Astrocyte of the spinal cord (primary cell): ENCODE measurements at places on chromosomes 4 and X.

GRCh38 chr4:43242606-43243005 lies 350.1 kb downstream of the GRXCR1 start:
- peak; percentile 12 for DNase-seq

DNA sequence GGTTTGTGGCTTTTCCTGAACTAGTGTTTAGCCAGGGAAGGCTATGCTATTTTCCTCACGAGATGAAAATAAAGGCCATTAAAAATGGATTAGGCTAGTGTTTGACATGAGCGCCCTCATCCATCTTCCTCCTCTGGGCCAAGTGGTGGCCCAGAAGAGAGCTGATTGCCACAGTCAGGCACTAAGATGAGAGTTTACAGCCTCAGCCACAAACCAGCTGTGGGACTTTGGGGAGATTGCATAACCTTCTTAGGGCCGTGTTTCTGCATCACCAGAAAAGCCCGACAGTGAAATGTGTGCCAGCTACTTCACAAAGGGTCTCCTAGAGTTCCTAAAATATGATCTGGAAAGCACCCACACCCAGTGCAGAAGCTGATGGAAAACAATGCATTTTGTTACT lies 42.3 kb upstream of the LNX1 start:
- no peak for DNase-seq

DNA sequence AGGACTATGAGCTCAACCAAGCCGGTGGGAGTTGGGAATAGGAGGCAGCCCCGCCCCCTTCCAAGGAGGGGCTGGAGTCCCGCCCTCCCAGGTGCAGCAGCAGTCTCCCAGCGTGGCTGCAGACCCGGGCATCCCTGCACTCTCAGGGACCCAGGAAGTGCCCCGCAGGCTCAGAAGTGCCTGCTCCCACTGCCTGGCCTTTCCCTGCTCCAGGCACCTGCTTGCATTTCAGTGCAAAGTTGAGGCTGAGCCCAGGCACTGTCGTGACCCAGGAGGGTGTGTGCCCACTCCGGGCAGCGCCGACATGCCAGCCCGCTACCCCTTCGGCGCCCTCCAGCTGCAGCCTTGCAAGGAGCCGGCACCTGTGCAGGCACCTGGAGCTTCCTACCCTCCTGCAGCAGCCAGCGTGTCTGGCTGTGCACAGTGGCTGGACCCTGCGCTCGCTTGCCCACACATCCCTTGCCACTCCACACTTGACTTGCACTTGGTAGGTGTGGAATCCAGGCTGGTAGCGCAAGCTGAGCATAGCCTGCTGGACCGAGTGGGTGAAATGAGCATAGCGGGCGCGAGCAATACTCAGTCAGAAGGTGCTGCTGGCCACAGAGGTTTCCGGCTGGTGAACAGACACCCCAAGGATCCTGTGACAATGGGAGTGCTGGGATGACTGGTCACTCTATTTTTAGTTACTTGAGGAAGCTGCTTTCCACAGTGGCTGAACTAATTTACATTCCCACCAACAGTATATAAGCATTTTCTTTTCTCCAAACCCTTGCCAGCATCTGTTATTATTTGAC lies 236.3 kb downstream of the PCDH10 start:
- DNase-seq: no peak

- peak; percentile 76 for DNase-seq
Observed at GRCh38 chr4:101865501-101866062, 75.1 kb downstream of the BANK1 start.

- no peak for DNase-seq
Observed at GRCh38 chrX:134633832-134634231, 24.4 kb downstream of the PLAC1 start.

DNA sequence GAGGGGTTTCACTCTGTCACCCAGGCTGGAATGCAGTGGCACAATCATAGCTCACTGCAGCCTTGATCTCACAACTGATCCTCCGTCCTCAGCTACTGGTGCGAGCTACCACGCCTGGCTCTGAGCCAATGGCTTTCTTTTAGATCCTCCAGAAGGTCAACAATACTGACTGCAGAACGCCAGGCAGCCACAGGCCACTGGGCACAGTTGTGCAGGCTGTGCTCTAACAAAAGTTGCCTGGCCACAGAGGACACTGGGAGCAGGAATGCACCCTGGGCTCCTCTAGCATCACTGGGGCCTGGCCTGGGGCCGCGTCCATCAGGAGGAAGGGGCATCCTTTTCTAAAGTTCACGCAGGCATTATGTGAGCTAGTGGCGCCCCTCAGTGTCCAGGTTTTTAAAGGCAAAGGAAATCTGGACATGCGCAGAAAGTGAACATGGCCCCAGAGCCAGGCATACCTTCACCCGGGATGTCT lies 14.9 kb upstream of the PORCN start:
- DNase-seq: peak; percentile 63

GRCh38 chr4:182764642-182765041 lies 152.5 kb downstream of the DCTD start:
- DNase-seq: no peak

DNA sequence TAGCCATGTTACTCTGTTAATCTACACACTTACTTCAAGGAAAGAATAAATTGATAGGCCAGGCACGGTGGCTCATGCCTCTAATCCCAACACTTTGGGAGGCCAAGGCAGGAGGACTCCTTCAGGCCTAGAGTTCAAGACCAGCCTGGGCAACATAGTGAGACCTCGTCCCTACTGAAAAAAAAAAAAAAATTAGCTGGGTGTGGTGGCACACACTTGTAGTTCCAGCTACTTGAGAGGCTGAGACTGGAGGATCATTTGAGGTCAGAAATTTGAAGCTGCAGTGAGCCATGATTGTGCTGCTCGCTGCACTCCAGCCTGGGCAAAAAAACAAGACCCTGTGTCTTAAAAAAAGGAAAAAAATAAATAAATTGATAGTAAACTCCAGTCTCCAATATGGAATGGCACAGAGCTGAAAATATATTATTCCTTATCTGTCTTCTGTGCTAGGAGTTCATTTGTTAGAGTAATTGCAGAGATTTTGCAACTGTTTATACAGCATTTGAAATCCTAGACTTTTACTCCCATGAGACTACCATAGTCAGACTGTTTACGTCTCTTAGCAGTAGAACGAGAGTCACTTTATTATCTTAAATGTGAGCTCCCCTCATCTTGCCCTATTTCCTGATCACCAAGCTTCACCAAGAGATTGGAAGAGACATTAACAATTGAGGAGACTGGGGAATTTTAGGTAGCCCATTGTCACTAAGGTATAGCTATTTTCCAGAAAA lies 18.8 kb upstream of the TMEM131L start:
- DNase-seq: peak; percentile 45

DNA sequence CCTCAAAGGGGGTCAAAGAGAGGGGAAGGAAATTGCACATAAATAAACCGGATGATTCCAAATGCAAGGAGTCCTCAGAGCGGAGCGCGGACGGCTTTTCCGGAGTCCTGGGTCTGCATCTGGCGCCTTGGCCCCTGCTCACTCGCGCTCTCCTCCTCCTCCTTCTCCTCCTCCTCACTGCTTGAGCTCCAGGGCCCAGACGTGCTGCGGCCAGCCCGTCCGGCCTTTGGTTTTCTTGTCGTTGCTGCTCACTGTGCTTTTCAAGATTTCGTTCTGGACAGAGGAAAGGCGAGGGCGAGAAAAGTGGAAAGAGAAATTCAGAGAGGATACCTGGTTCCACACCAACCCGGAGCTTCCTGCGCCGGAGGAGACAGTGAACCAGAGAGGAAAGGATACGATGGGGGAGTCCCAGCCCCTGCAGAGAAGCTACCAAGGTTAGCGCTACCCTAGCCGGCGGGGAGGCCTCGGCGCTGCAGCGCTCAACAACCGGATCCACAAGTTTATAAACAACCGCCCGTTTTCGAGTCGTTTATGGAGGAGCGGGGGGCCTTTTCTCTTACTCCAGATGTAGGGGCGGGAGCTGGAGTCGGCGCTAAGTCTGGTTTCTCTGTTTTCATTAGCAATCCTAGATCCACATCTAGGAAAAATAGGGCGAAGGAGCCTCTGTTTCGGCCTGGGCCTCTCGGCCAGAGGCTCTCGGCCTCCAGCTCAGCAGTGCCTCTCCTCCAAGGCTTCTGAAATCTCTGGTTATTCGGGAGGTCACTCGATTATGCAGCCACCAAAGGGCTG lies 2.7 kb downstream of the HAND2 start:
- DNase-seq: no peak

DNA sequence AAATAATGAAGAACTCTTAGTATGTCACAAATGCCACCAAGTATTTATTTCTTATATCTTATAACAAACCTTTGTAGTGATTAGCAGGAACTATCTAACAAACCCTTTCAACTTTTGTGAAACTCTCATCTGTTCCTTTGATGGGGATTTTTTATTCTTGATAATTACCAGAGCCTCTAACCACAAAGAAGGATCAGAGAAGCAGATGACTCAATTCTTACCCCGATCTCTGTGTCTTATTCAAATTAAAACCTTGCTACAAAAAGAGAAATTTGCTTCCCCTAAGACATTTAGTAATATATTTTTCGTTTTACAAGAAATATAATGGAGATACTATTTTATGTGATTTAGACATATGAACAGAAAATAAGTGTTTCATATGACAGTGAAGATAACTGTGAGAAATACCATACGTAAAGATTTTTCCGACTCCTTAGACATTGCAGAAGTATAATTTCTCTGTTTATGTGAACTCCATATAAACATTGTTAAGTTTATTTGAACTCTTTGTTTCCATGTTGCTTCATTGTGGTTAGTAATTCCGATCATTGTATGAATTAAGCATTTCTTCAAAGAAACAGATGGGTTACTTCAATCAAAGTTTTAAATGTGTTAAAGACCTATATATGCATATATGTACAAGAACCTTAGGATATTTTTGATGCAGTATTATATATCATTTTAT lies 205.4 kb downstream of the CFAP299 start:
- DNase-seq: peak; percentile 12

GRCh38 chrX:71606536-71607216 lies 11.6 kb downstream of the CXCR3 start:
- no peak for DNase-seq

DNA sequence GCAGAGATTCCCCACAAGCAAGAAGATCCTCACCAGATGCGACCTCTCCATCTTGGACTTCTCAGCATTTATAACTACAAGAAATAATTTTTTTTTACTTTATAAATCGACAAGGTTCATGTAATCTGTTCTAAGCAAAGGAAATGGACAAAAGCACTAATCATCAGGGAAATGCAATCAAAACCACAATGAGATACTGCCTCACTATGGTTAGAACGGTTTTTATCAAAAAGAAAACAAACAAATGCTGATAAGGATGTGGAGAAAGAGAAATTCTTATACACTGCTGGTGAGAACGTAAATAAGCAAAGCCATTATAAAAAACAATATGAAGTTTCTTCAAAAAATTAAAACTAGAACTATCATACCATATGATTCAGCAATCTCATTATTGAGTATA lies 1382.6 kb downstream of the ARAP2 start:
- peak; percentile 13 for DNase-seq

- DNase-seq: no peak
Observed at GRCh38 chr4:40486534-40486933, 143.1 kb downstream of the RBM47 start.

DNA sequence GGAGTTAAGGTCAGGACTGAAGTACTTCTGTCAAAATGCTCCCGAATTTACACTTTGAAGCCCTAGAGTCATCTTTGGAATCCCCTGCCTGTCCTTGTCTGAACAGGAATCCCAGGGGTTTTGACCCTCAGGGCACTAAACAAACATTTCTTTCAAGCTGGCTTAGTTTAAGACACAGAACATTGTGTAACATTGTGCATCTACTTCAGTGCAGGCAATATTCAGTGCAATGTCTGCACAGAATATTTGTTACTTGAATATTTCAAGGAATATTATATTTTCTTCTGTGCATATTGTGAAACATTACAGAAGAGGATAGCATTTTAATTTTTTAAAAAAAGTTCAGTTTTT lies 763.4 kb downstream of the PCDH18 start:
- no peak for DNase-seq

DNA sequence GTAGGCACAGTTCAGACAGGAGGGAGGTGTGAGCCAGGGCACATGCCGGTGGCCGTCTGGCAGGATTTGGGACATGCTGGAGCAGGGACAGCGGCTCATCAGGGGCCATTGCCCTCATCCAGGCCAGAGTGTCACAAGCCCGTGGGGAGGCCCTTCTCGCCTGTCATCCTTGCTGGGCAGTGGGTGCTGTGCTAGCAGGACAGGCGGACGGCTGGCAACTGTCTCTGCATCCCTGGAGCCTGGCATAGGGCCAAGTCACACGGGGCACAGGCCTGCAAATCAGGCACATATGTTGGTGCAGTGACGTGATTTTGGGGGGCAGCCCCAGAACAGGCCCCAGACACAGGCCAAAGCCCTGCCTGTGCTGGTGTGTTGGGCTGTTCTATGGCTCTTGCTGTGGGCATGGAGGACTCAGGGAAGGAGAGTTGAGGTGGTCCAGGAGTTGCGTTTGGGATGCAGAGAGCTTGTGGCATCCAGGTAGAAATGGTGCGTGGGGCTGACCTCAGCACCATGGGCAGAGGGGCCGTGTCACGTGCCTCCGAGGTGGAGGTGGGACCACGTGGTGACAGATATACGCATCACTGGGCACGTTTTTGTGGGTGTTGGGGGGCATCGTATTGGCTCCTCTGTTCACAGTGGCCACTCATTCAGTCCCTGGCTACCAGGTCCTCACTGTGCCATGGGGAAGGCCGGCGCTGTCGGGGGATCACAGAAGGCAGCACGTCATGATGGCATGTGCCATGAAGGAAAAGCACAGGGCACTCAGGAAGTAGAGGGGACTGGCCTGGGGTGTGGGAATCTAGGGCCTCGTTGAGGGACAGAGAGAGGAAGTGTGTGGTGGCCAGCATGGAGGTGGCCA lies 14.6 kb upstream of the MSANTD1 start:
- DNase-seq: no peak

GRCh38 chr4:114217150-114217817 lies 237.8 kb upstream of the ARSJ start:
- no peak for DNase-seq

GRCh38 chr4:119490335-119490734 lies 138.3 kb downstream of the PDE5A start:
- peak; percentile 26 for DNase-seq

DNA sequence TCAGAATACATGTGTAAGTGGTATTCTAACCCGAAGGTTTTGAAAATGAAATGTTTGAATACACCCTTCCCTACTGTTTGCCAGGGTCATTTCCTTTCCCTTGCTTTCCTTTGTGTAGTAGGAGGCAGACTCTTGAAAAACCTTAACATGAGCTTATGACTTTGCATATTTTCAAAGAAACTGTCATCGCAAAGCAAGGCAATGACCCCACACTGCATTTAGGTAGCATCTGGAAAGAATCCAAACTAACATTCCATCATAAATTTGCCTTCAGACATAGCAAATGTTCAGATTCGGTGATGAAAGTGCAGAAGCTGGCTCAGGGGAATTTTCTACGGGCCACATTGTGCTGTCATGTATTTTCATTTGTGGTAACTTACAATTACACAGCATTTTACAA lies 32.3 kb downstream of the SH2D1A start:
- DNase-seq: no peak

- no peak for DNase-seq
Observed at GRCh38 chrX:102672856-102673255, 21.6 kb downstream of the GPRASP1 start.

DNA sequence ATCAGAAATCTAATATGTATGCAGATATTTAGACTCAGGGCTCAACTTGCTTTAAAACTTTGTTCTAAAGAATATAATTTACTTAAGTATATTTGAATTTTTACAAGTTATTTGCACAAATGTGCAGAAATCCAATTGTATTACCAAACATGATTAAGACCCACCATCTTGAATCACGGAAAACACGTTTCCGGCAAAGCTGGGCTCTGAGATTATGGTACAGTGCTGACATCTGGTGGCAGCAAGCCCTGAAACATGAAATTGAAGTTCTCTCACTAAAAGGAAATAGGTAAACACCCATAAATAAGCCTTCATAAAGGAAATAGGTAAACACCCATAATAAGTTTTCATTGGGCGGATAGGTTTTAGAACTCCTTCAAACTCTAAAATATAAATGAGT lies 98.3 kb upstream of the MAOA start:
- DNase-seq: peak; percentile 57

GRCh38 chr4:1174941-1175634 lies 2.7 kb upstream of the SPON2 start:
- DNase-seq: no peak
